ENCODE measurements at places on chromosomes 1 and 21.

DNA sequence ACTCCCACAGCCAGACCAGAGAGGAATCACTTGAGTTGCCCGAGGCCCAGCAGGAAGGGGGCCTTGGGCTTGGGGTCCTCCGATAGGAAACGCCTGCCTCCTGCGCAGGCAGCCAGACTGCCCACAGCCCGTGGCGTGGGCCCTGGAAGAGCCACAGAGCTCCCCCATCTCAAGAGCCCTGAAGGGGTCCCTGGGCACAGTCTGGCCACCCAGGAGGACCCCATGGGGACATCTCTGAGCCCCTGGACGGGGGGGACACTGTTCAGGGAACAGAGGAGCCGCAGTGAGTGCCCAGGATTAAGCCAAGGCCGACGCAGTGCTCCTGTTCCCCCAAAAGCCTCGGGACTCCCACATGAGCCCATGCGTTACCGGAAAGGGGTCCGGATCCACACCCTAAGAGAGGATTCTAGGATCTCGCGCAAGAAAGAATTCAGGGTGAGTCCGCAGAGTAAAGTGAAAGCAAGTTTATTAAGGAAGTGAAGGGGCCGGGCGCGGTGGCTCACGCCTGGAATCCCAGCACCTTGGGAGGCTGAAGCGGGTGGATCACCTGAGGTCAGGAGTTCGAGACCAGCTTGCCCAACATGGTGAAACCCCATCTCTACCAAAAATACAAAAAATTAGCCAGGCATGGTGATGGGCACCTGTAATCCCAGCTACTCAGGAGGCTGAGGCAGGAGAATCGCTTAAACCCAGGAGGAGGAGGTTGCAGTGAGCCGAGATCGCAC lies 38.1 kb upstream of the LBR start:
- DNase-seq, result no peak

GRCh38 chr1:159884296-159884695 lies 15.7 kb downstream of the CFAP45 start:
- DNase-seq, result no peak

- DNase-seq, result no peak
Observed at GRCh38 chr1:206716159-206716869, 31.6 kb downstream of the MAPKAPK2 start.

DNA sequence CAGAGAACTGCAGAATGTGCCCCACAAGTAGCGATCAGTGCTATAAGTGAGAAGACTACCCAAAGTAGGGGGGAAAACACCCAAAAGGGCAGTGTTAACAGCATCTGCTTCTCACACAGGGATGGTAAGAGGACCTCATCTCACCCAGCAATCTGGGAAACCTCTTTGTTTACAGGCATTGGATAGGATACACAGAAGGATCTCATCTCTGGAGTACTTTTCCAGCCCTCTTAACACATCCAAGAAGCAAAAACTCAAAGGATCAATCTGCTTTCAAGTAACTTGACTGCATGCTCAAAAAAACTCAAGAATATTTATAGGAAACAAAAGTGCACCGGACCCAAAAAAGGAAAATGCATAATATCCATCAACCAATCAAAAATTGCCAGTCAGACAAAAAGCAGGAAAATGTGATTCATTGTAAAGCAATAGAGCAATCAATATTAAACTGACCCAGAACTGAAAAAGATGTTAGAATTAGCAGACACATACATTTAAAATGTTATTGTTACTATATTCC lies 311.0 kb upstream of the CXADR start:
- no peak for DNase-seq

- DNase-seq, result no peak
Observed at GRCh38 chr1:66258404-66259105, 275.4 kb upstream of the SGIP1 start.

DNA sequence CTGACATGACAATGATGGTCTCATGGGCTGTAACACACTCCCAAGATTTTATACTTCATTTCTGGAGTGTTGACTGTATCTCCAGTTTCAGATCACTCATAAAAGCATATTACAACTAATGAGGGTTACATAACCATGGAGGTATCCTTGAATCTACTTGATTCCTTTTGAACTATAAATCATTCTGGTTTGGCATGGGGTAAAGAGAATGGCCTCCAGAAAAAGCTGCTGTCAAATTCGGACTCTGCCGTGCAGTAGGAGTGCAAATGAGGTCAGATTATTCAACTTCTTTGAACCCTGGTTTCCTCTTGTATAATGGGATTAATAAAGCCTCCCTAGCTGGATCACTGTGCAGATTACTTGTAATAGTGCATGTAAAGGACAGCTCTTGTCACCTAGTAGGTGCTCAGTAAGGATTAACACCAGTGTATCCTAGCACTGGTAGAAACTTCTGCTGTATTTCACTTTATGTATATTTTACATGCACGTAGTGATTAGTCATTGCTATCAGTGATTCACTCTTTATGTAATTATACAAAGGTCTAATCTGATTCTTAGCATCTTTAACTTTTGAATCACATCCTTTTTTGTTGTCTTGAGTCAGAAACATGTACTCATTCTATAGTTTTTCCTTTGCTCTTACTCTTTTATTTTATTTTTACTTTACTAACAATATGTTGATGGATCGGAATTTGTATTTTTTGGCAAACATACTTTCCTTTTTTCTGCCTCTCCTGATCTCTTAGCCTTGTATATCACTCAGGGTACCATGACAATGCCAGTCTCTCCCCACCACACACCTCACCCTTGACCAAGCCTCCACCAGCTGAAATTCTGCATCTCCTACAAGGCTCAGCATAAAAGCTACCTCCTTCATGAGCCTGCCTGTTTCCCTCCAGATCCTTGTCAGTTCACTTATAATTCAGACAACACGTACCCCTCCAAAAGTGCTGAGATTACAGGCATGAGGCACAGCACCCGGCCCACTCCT lies 3.2 kb downstream of the LRRC8C start:
- DNase-seq, result no peak

GRCh38 chr1:100035214-100035613 lies 65.4 kb downstream of the SLC35A3 start:
- DNase-seq, result no peak

DNA sequence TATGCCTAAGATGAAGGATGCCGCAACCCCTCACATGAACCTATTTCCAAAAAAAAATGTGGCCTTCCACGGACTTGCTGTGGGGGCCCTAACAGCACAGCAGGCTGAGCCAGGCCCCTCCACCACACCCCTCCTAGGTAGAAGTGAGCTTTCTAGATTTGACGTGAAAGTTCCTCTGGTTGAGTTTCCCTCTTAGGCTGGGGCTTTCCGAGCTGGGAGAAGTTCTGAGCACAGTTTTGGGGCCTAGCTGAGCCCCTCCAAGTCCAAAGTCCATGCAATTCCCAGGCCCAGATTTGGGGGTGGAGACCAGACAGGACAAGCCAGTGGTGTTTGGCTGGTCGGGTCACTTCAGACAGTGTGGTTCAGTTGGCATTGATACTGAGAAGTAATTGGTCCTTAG lies 13.8 kb upstream of the PHLDA3 start:
- no peak for DNase-seq

DNA sequence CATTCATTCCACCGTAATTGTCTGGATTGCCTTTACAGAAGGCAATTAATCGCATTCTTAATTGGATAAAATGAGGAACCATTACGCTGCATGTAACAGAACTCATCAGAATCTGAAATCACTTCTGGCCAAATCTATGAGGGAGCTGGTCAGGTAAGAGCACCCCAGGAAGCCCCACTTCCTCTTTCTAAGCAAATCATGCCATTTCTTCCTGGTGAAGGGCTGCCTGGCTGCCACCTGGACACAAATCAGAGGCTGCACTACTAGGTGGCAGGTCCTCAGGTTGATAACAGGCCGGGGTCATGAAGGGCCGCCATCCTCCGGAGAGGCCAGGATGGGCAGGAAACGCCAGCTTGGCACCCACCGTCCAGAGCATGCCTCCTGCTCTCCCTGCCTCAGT lies 73.7 kb downstream of the CAPZB start:
- DNase-seq, result no peak

DNA sequence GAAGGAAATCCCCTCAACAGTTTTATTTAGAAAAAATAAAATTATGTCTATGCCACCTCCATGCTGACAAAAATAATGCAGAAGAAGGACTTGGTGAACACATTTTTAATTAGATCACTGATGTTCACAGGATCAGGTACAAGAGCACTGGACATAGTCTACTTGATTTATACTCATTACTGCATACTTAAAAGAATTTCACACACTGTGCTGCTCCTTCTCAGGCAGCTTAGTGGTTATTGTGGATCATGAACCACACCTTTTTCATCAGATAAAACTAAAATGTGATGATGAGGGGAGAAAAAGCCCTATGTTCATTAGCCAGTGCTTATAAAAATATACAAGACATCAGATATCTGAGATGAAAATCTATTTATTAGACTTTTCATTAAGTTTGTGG lies 103.3 kb upstream of the DPH5 start:
- no peak for DNase-seq

GRCh38 chr1:85504417-85504816 lies 39.5 kb upstream of the DDAH1 start:
- DNase-seq, result no peak

GRCh38 chr1:201750120-201750519 lies 78.8 kb upstream of the IPO9 start:
- DNase-seq, result no peak

DNA sequence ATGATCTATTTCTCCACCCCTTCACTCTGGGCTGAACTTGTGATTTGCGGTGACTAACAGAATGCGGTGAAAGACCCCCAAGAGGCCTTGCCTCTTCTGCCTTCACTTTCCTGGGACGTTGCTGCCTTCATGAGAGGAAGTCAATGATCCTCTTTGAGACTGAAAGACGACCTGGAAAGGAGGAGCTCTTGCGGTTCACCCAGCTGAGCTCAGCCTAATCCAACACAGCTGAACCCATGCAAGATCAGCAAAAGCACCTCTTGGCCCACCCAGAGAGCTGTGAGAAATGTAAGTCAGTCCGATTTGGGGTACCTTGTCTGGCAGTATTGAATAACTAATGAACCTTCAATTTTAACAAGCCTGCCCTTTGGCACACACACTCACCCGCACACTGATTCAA lies 767.4 kb upstream of the TPTE start:
- DNase-seq, result no peak

- DNase-seq, result no peak
Observed at GRCh38 chr21:29748391-29749167, 191.2 kb downstream of the GRIK1 start.

GRCh38 chr1:174393885-174394284 lies 53.9 kb upstream of the GPR52 start:
- DNase-seq, result no peak

GRCh38 chr1:174337000-174337681 lies 110.6 kb upstream of the GPR52 start:
- no peak for DNase-seq

DNA sequence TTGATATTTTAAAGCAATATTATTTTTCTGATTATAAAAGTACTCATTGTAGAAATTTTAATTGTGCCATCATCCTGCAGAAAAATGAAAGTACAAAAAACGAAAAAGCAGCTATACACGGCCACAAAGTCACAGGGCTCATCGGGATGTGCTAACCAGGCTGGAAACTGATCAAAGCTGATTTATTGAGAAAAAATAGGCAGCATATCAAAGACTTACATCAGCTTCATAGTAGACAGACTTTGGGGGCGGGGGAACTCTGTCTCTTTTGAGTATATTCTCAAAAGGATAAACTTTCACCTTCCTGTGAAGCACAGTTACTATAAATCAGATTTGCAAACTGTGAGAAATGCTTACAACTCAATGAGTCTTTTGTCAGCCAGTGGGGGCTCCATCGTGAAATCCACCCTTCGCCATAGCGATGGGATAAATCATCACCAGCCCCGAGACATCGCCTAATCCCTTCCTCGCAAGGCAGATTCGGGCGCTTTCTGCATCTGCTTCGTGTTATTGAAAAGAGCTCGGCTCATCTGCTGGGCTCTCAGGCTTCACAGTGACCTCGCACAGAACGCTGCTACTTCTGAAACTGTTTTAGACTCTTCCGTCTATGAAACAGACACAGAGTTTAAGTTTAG lies 69.2 kb upstream of the ERG start:
- no peak for DNase-seq

DNA sequence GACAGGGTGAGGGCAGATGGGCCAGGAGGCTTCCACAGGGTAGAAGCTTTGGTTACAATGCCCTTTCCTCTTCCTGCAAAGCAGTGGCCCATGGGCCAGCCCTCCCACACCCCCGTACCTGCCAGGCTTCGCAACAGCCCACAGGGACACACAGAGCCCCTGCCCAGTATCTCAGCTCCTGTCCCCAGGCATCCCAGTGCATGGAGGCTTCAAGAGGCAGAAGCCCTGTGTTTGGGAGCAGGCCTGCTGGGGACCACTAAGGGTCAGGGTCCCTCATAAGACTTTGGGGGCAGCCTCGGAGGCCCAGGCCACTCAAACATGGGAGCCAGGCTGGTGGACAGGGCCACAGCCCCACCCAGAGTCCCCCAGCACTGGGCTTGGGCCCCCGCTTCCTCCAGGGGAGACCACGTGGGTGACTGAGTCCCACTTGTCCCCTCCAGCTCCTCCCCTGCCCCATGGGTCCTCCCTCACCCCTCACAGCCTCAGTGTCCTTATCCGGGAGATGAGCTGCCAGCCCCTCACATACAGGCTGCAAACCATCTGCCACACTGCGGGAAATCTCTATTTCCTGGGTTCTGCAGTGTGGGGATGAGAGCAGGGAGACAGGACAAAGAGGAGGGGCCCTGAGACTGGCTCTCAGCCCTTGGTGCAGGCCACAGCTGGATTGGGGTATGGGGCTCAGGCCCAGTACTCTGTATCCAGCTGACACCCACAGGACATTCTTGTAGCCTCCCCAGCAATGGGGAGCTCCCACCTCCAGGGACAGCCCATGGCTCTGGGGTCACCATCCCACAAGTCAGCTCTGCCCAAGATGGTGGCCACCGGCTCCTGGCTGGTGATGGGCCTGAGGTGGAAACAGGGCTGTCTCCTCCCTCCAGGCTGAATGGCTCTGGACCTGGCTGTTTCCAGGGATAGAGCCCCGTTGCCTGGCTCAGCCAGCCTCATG lies 50.7 kb downstream of the WNT9A start:
- no peak for DNase-seq

GRCh38 chr1:168556647-168557046 lies 12.8 kb upstream of the XCL2 start:
- DNase-seq, result no peak

DNA sequence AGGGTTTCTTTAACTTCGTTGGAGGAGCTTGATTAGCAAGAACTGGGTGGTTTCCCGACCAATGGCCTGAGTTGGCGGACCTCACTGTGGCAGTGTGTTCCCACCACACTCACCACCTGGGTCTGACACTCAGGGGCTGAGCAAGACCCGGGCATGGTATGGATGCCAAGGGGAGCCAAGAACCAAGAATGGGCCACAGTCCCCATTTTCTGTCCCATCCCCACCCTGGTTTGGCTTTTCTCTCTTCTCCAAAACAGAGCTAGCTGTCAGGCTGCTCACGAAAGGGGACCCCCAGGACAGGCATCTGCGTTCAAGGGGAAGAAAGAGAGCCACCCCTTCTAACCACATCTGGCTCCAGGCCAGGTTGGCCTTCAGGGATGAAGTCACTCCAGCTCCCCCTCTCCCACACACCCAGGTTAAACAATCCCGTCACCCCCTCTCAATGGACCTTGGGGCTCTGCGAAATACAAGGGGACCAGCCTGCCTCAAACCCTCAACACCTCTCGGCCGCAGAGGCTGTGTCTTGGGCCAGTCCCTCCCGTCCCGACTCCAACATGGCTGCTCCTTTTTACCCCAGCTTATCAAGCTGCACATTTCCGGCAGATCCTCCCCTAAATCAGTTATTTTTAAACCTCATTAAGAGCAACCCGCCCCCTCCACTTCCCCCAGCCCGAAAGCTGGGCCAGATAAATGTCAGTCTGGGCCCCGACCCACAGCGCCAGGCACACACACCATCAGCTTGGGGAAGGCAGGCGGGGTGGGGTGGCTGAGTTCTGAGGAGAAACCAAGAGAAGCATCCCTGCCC lies 3.4 kb downstream of the TAGLN2 start:
- DNase-seq, result no peak

- DNase-seq, result no peak
Observed at GRCh38 chr1:119254067-119254720, 113.7 kb upstream of the WARS2 start.

Data from T-helper 2 cell treated with Interferon-gamma antibody and Interleukin-4, amounts not matched to agents 5 μg/mL and 100 μg/mL, for 36 hours (primary cell).